ENCODE measurements at places on chromosomes 11 and 22.

- no peak for DNase-seq
Observed at GRCh38 chr22:49907807-49908206, 10.4 kb downstream of the ALG12 start.

DNA sequence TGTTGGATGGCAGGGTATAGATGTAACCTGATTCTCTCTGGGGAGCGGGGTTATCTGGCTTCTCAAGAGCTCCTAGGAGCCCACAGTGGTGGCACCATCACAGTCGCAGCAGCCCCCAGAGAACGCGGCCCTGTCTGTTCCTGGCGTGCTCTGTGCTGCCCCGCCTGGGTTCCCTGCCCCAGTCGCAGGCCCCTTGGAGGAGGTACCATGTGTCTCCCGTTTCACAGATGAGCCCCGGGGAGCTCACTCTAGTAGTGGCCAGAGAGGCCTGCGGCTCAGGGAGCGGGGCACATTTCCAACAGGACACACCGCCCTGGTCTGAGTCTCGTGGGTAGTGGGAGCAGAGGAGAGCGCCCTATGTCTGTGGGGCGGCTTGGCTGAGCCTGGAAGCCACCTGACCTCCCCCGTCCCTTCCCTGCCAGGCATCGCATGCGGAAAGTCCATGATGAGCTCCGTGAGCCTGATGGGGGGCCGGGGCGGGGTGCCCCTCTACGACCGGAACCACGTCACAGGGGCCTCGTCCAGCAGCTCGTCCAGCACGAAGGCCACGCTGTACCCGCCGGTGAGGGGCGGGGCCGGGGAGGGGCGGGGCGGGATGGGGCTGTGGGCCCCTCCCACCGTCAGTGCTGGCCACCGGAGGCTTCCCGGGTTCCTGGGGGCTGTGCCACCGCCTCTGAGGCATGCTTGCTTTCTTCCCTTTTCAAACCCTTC is 21.0 kb upstream of the PPP6R3 start:
- DNase-seq, result no peak

DNA sequence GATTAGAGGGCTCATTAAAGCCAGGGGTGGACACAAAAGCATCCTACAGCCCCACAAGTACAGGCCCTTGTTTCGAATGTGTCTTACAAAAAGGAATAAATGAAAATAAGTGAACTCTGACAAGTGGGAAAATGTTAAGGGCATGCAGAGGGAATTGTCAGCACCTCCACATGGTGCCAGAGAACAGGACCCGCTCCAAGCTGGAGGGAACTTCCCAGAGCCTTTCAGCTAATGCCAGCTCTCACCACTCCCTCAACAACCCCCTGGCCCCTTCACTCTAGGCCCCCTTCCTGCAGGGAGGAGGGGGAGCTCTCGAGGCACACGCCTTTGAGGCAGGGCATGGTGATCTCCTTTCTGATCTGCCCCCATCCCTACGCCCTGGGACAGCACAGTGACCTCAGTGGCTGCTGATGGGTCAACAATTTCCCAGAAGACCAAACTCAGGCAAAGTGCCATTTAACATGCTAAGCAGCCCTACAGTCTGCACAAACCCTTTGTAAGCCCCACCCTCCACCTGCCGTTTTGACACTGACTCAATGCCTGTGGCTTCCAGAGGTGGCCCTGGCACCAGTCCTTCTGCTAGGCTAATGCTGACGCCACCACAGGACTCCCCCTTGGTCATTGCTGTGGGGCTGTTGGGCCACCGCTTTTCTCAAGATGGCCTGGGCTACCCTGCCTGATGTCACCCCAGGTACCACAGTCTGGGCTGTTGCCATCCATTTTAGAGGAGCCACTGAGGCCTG is 12.5 kb upstream of the CHST1 start:
- no peak for DNase-seq

GRCh38 chr22:24507716-24508115 is 12.6 kb downstream of the UPB1 start:
- no peak for DNase-seq

- no peak for DNase-seq
Observed at GRCh38 chr22:49951000-49951677, 9.4 kb upstream of the PIM3 start.

DNA sequence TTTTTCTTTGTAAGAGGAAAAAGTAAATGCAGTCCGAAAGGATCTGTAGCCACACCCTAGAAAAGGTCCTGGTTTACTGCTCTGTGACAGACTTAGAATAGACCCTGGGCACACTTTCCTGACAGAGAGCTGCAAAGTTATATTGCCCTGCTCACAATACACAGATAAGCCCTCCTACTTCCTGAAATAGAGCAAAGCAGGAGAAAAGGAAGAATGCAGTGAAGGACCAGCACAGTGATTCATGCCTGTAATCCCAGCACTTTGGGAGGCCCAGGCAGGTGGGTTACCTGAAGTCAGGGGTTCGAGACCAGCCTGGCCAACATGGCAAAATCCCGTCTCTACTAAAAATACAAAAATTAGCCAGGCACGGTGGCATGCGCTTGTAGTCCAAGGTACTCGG is 2.2 kb downstream of the CYB561A3 start:
- no peak for DNase-seq

- DNase-seq, result no peak
Observed at GRCh38 chr11:132024587-132025295, 654.3 kb downstream of the NTM start.

DNA sequence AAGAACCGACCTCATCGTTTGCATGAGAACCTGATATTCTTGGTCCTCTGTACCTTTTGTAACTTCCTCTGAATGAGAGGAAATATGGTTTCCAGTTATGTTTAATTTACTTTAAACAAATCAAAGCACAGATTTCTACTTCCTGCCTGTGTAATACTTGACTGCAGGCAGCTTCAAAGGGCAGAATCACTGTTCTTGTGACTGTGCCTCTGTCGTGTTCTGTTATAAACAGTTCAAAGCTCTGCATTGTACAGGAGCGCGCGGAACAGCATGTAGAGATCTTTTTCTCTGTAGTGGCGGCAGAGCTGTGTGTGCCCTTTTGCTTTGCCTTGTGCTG is 73.2 kb upstream of the CLDN5 start:
- peak; percentile 73 for DNase-seq

- DNase-seq, result no peak
Observed at GRCh38 chr22:31139066-31139465, 1.2 kb downstream of the PLA2G3 start.
